ENCODE measurements at places on chromosomes 3 and 15. TPM values are rescaled to one million over a fixed set of nuclear protein-coding genes. Genes with fewer than 3 reads are reported as not detected.

Gene GOLGA8K
- 1.6 TPM for total RNA-seq

Gene PIK3CB
- 19.2 TPM for total RNA-seq

Gene RASGRF1
- not detected for total RNA-seq

Gene DOCK3
- 0.32 TPM for total RNA-seq

Gene PCOLCE2
- total RNA-seq = 124 TPM

Gene FANCD2OS
- not detected for total RNA-seq
